Lower lobe of right lung (tissue), 2 donors: ENCODE measurements at places on chromosomes 11 and 22. TPM values are rescaled to one million over a fixed set of nuclear protein-coding genes. Genes with fewer than 3 reads are reported as not detected.

Gene TESMIN
- total RNA-seq, result 1.9 TPM

DNA sequence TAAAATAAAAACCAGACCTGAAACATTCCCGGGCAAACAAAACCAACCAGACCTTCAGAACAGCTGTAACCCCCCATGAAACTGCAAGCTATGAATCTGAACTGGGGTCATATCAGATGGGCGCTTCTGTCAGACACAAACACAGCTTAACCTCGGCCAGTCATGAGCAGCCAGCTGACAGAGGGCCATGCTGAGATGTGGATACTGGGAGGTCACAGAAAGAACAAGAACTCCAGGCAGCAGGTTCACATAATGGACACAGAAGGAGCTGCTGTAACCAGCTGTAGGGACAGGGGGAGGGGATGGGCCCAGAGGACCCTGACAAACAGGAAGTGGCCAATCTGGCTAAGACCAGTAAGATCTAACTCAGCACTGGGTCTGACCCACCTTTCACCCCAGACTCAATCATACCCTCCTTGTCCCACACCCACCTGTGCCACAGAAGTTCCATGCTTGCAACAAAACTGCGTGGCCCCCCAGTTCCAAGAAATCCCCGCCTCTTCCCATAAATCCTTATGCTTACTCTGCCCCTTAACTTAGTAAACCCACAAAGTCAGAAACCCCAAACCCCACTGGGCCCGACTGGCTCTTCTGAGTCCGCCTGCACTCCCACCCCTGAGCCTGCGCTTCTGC lies 4.0 kb downstream of the APOL4 start:
- DNase-seq, result no peak

Gene HIPK3
- 138 TPM for total RNA-seq

DNA sequence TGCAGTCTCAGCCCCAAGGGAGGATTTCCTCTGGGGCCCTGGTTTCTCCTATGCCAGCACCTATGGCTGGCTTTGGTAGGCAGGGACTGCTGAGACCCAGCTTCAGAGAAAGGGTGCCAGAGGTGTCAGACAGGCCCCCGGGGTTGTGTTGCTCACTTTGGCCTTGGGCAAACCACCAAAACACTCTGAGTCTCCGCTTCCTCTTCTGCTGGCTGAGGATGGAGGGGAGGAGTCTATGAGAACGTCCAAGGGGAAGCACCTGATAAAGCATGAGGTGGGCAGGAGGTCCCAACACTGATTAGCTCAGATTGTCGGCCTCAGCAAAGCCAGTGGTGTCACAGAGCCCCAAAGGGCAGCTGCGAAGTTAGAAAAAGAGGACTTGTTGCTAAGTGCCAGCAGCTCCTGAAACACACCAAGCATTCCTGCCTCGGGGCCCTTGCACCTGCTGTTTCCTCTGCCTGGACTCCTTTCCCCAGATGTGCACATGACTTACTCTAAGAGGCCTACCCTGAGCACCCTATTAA lies 10.5 kb downstream of the SMTNL1 start:
- DNase-seq, result no peak

GRCh38 chr11:34049028-34049427 lies 2.5 kb upstream of the CAPRIN1 start:
- no peak for DNase-seq

Gene SCN3B
- 3.2 TPM for total RNA-seq

DNA sequence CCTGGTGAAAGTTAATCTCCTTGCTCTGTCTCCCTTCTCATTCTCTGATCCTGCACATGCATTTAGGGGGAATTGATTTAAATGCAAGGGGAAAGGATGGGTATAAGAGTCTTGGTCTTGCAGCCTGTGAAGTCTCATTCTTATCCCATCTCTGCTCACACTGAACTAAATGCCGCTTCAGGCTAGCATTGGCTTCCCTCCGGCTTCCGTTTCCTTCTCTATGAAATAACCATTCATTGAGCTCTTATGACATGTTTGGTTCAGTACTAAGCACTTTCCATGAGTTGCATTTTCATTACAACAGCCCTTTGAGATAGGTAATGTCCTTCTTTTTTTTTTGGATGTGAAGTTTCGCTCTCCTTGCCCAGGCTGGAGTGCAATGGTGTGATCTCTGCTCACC lies 5.6 kb downstream of the ZBTB16 start:
- no peak for DNase-seq

Gene PARVG
- 96.2 TPM for total RNA-seq

- no peak for DNase-seq
These were observed 377.0 kb downstream of the ETS1 start for GRCh38 chr11:128210148-128210940.

DNA sequence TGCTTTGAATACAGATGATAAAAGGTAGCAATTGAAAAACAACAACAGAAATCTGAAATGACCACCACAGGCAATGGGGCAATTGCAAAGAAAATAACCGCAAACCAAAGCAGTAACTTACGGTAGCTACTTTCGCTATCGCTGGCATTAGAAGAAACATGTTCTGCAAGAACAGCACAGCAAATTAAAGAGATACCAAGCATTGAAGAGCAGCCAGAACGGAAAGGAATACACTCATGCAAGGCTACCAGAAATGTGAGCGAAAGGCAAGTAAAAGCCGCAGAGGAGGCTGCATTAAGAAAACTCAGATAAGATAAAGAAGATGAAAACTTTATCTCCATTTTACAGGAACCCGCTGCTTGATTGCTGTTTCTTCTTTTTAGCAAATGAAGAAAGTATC lies 194.1 kb upstream of the CCDC90B start:
- DNase-seq, result no peak

DNA sequence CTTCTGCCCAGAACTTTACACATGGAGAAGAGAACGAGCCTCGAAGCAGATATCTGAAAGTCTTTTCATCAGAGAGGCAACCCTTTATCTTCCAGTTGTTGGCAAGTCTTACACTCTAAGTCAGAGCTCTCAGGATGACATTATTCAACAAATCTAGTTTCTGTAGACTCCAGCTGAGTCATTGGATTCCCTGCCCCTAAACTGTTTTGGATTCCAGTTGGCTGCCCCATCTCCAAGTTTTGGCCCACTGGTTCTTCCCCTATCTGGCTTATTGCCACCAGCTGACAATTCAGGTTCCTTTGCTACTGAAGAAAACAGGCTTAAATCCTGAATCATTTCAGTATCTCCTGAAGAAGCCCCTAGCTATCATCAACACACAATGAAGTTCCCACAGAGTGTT lies 14.2 kb downstream of the SAAL1 start:
- no peak for DNase-seq

Gene RAB3IL1
- total RNA-seq, result 11.4 TPM

GRCh38 chr22:21014726-21015465 lies at the start of gene P2RX6:
Gene P2RX6, plus strand, starts transcription at chr22:21015165. Its CDS starts 10 bp downstream, at chr22:21015175.
- peak; percentile 53 for DNase-seq
